ENCODE measurements at places on chromosomes 11 and 22.
A peak's percentile ranks its signal among the peaks of the same experiment; 100 is the strongest.

DNA sequence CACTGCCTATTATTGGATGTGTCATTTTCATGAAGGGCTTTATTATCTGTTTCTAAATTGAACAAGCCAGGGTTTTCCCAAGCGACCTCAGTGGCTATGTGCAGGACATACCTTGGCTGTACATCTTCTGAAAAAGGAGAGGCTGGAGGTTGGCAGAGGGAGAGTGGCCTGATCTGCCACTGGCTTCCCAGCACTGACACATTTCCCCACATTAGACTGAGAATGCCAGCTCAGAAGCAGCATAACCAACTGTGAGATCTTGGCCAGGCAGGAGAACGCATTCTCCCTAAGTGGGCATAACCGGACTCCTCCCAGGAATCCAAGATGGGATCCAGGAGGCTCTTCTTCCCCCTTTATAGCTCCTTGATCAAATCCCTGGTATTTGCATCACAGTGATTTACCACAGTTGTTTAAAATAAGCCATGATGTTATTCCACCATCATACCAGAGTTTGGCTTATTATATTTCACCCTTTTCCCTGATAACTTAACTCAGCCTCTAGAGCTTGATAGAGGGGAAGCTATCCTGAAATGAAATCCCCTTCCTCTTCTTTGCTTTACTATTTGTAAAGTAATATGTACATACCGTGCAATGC is 33.8 kb downstream of the AMOTL1 start:
- no peak for DNase-seq

DNA sequence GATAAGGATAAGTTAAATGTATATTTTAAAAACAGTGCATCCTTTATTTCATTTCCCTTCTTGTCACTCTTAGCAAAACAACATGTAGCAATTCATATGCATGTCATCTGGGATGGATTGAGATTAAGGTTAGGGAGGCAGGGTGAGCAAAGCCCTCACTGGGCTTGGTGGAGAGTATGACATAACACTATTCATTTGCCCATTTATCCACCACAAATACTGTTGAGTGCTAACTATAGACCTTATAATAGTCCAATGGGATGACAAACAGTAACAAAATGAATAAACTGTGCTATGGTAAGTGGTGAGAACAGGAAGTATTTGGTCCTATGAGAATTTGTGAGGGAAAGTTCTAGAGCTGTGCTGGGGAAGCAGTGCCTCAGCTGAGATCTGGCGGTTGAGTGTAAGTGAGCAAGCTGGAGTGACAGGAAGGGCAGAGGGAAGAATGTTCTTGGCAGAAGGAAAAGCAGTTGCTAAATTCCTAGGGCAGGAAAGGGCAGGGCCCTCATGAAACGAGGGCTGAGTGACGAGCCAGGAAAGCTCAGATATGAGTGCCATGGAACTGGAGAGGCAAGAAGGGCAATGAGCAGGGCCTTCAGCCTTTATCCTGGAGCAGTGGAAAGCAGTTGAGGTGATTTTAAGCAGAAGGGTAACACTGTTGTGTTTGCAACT is 6.7 kb downstream of the HSD17B12 start:
- no peak for DNase-seq

- no peak for DNase-seq
These were observed 19.8 kb downstream of the SPECC1L start for GRCh38 chr22:24290459-24290858.

DNA sequence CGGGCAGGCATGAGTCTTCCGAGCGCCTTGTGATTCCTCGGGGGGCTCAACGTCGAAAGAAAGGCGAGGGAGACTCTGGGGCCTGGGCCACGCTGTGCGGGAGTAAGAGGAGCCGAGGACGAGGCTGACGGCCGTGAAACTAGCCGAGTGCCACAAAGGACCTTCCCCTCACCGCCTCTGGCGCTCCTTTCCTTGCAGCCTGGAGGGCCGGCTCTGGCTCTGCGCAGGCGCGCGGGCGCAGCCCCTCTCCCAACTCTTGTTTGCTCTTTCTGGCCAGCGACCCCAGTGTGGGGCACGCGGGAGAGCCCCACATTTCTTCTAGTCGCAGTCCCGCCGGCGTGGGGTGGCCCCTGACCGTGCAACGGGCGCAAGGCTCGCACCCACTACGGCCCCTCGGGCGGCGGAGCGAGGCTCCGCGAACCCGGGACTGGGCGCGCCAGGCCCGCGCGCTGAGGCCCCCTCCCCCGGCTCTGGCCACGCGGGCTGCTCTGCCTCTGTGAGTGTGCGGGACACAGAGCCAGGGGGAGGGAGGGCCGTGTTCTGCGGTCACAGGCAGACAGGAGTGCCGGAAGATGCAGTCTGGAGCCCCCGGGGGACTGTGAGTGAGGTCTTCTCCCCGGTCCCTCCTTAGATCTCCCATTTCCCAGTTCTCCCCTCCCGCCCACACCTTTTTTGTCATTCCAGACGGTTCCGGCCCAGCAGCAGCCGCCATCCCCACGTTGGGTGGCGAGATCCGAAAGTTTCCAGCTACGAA is 1.0 kb upstream of the TOB2 start:
- DNase-seq: peak; percentile 52

DNA sequence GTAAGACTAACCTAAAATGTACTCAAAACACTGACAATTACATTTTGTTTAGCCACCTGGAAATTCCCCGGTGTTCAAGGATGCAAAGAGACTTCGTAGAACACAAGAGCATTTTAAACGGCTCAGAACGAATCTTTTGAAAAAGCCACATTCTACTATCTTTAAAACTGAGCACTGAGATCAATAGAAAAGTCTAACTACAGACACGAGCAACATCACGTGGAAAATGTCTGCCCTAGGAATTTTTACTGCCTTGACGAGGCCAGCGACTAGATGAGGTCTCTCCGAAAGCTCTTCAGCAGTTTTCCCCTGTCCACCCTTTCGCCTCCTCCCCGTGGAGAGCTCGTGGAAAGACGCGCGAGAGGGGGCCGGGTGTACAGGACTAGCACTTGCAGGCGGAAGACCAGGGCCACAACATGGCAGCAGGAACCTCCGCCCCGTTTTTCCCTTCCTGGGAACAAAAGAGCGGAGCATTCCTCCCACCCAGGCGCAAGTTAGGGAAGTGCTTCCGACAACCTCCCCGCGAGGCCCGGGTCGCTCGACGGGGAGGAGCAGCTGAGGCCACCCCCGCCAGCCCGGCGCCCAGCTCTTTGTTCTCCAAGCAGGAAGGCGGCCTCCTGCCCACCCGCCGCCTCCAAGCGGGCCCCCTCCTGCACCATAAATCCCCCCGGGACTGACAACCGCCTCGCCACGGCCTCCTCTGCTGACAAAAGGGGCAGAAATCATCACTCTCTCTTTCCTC is 1.1 kb downstream of the EIF4G2 start:
- DNase-seq: peak; percentile 30

- no peak for DNase-seq
These were observed 45.6 kb downstream of the LRRC4C start for GRCh38 chr11:41413843-41414242.

All from activated CD4-positive, alpha-beta T cell treated with anti-CD3 and anti-CD28 coated beads, Interleukin-2, amount 50 U/mL, for 24 hours (primary cell).